Testis (tissue), 5 donors: ENCODE measurements at places on chromosomes 5 and 9. TPM values are rescaled to one million over a fixed set of nuclear protein-coding genes. Genes with fewer than 3 reads are reported as not detected.

RLN2 gene
- 1.7 TPM for total RNA-seq

KIF4B gene
- 3.0 TPM for total RNA-seq

TSLP gene
- 1.7 TPM for total RNA-seq

TMEM215 gene
- 2.2 TPM for total RNA-seq

FOXD4L3 gene
- total RNA-seq, result not detected

BRINP1 gene
- total RNA-seq, result 1.7 TPM

NMRK1 gene
- 13.8 TPM for total RNA-seq

LCN1 gene
- not detected for total RNA-seq

ANKRD31 gene
- 10.3 TPM for total RNA-seq

FBXL7 gene
- 17.3 TPM for total RNA-seq

TMEM171 gene
- 2.7 TPM for total RNA-seq

PCDHGA6 gene
- 9.7 TPM for total RNA-seq

ITK gene
- 1.3 TPM for total RNA-seq

EGFLAM gene
- total RNA-seq, result 12.0 TPM

URM1 gene
- total RNA-seq, result 36.8 TPM

HACD4 gene
- total RNA-seq, result 2.8 TPM

ARL14EPL gene
- total RNA-seq, result not detected

BTNL3 gene
- 4.1 TPM for total RNA-seq

CDH9 gene
- not detected for total RNA-seq

NIM1K gene
- total RNA-seq, result 0.79 TPM

MCC gene
- 21.4 TPM for total RNA-seq

FAXDC2 gene
- 54.7 TPM for total RNA-seq

CAST gene
- total RNA-seq, result 241 TPM

FGD3 gene
- total RNA-seq, result 14.3 TPM

WHRN gene
- 208 TPM for total RNA-seq
